Stimulated activated CD8-positive, alpha-beta memory T cell treated with anti-CD3 and anti-CD28 coated beads, Interleukin-15, amount 100 ng/mL, for 4 hours (primary cell): ENCODE measurements at places on chromosomes 4 and X.

- no peak for DNase-seq
Measured at GRCh38 chrX:115067812-115068211, 50.4 kb upstream of the IL13RA2 start.

GRCh38 chrX:64190136-64190740 lies 15.3 kb downstream of the AMER1 start:
- no peak for DNase-seq

DNA sequence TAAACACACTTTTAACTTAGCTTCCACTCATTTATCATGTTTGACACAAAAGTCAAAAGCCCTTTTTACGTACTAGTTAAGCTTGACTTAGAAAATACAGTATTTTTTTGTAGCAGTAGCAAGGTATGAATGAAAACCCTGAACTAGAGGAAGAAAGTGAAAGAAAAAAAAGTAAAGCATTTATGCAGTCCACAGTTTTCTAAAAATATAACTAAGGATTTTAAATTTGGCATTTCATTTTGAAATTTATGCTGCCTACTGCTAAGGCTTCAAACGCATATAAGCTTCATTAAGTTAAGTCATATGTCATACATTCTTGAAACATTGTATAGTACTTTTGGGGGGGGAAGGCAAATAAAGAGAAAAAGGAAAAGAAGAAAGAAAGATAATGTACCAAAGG lies 201.5 kb downstream of the PDGFC start:
- no peak for DNase-seq

GRCh38 chr4:106366026-106366425 lies 2.6 kb downstream of the GIMD1 start:
- no peak for DNase-seq

- DNase-seq: no peak
Measured at GRCh38 chr4:4423706-4424498, 37.0 kb downstream of the NSG1 start.

GRCh38 chrX:150044556-150044955 lies 106.3 kb upstream of the EOLA2 start:
- DNase-seq: no peak

DNA sequence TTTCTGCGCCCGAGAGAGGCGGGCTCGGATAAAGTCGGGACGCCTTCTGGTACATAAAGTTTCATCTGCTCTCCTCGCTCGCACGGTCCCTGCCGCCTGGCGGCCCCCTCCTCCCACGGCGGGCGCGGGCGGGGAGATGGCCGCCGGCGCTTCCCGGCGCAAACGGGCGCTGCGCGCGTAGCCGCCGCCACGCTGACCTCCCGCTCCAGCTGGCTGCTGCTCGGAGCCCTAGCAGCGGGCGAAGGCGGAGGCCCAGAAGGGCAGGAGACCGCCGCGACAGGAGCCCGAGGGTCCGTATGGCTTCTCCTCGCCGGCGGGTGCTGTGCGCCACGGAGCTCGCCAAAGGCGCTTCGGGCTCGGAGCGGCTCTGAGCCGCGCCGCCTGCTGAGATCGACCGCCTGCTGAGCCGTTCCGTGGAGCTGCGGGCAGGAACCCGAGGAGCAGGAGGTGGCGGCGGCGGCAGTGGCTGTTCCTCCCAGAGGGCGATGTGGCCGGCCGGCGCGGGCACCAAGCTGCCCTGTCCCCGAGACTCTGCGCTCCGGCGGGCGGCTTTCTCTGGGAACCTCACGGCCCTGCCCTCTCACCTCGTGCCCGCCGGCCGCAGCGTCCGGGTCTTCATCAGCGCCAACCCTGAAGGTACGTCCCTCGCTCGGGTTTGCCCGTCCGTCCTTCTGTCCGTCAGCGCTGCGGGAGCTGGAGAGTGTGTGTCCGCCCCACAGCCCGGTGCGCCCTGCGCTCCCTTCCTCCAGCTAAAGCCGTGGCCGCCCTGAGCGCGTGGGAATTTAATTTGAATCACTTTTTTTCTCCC lies at the start of gene NWD2:
Gene NWD2 (plus strand): TSS at position 161 of the 808 bp plus-strand sequence. CDS start 325 bp downstream, at position 486.
- no peak for DNase-seq

GRCh38 chr4:89616382-89616781 lies 220.6 kb downstream of the SNCA start:
- no peak for DNase-seq

DNA sequence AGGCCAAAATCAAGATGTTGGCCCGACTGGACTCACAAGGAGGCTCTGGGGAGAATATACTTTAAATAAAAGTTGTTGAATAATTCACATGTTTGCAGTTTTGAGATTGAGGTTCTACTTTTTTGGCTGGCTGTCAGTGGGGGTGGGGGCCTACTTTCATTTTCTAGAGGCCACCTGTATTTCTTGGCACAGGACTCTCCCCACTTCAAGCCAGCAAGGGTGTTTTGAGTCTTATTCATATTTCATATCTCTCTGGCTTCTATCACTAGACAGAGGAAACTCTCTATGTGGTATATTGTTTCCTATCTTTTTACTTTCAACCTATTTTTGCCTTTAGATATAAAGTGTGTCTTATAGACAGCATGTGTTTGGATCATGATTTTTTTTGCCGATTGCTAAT lies 266.4 kb downstream of the PRR32 start:
- DNase-seq: no peak

DNA sequence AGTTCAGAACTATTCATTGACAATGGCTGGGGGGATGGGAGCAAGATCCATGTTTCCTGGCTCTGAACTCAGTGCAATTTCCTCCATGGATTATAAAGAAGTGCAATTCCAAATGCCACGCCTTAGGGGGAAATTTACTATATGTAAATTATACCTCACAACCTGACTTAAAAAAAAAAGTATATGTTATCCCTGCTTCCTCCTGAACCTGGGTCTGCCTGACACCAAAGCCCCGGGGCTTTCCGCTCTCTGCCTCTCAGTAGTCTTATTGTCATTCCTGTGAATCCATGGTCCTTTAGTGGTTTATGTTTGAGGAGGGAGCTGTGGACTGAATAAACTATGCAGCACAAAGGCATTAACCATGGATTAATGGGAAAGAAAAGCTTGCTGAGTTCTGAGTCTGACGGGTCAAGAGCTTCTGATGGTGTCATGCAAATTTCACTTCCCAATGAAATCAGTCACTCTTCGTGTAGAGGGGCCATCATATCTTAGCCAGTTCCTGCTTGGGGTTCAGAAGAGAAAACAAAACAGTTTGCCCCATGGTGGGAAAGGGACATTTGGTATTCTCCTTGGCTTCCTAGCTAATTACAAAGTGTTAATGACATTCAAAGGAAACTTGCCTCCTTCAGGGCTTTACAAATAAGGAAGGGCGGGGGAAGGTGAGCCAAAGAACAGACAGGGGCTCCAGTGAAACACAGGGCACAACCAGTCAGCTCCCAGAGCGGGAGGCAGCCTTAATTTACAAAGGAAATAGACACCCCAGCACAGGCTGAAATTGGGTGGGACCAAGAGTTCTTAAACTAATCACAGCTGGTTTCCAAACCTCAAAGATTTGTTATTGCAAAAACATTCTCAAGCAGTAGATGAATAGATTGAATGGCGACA lies 14.3 kb downstream of the FAM9C start:
- DNase-seq: no peak

- no peak for DNase-seq
Measured at GRCh38 chr4:54097152-54097551, 2.8 kb upstream of the GSX2 start.

DNA sequence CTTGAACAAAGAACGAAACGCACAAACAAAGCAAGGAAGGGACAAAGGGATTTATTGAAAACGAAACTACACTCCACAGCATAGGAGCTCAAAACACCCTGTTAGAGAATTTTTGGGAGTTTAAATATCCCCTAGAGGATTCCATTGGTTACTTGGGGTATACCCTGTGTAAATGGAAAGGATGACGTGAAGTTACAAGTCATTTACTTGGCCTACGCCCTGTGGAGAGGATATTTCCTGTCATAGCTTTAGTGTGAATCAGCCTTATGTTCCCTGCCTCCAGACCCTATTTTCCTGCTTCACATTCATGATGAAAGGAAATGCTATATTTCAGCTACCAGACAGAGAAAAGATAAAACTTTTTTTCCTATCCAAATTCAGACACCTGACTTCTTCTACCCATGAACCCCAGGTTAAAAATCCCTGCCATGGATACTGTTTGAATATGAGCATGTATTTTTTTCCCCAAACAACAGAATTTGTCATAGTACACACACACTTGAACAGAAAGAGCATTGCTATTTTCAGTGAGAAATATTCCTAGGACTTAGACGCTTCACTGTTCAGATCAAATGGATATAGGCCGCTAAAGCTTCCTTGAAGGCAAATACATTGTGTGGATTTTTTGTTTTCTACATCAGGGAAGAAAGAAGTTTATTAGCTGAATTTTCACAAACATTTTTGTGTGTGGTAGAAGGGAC lies 20.4 kb downstream of the PIN4 start:
- no peak for DNase-seq

DNA sequence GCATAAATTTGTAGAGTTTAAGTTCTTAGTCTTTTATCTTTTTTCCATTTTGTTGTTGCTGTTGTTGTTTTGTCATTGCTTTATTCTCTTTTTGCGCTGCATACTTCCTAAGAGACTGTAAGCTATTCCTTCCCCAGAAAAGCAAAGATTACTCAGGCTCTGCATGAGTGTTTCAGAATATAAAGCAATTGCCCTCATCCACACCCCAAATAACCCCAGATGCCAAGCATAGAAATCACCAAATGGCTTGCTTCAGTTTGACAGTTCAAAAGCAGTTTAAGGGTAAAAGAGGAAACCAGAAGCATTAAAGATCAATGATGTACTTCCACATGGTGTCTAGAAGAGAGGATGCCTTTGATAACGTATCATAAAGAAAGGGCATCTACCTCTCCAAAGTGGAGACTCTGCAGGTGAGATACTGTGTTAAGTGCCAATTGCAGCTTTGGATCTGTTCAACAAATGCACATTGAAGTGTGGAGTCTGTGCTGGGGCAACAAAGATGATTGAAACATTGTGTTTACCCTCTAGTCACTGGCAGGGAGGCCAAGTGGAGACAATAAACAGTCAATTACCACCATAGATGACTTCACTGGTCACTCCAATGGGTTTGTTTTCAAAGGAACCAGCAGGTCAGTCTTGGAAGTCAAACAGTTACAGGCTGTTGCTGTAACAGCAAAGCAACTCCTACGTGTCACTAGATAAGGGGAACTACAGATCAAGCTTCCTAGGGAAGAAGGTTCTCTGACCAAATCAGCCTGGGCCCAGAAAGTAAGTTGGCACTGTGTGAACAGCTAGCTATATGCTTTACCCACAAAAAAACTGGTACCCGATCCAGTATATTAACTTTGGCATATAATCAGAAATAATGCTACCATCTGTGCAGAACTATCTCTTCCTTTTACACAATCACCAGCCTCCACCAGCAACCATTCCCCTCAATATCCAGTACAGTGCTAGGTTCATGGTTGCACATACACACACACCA lies 40.6 kb upstream of the IL21 start:
- DNase-seq: no peak

GRCh38 chrX:137742846-137743245 lies 176.9 kb downstream of the ZIC3 start:
- no peak for DNase-seq

GRCh38 chr4:139905489-139905888 lies 239.9 kb downstream of the MGST2 start:
- DNase-seq: no peak

GRCh38 chrX:108437349-108438109 lies 693 bp downstream of the COL4A6 start:
- no peak for DNase-seq

DNA sequence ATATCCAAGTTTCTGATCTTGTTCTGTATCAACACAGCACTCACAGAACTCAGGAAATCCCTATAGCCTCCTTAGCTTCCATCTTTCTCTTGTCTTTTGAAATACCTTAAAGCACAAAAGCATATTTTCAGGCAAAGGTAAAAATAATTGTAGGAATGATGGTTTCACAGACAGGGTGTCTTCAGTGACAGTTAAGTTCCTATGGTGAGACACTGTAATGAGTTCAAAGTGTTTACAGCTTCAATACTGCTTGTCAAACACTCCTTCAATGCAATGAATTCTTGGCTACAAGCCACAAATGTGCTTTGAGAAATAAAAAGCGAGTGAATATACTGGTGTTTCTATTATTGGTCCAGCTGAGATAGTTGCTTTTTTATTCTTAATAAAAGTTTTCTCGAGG lies 466.0 kb downstream of the DMD start:
- no peak for DNase-seq

GRCh38 chr4:147513952-147514351 lies 33.1 kb downstream of the EDNRA start:
- DNase-seq: no peak

DNA sequence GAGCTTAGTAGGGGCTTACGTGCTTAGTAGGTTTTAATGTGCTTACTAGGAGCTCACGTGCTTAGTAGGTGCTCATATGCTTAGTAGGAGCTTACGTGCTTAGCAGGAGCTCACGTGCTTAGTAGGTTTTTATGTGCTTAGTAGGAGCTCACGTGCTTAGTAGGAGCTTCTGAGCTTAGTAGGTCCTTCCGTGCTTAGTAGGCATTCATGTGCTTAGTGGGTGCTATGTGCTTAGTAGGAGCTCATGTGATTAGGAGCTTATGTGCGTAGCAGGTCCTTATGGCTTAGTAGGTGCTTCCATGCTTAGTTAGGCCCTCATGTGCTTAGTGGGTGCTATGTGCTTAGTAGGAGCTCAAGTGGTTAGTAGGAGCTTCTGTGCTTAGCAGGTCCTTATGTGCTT lies 59.4 kb downstream of the SHOX start:
- no peak for DNase-seq

- DNase-seq: no peak
Measured at GRCh38 chr4:174658246-174658645, 136.0 kb upstream of the HPGD start.

- DNase-seq: no peak
Measured at GRCh38 chrX:154026136-154027021, 6.7 kb upstream of the IRAK1 start.

DNA sequence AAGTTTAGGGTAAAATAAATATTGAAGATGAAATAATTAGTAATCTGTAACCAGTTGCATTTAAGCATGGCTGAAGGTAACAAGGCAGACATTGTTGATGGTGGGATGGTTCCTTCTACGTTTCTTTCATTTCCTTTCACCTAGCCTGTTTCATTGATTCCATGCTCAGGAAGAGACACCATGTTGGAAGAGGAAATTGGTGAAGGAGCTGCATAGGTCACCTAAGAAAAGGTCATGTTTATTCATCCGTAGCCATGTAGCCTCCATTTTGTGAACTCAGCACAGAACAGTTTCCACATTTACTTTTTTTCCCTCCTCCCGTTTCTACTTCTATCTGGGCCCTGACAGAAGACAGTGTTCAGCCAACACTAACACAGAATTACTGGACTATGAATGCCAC lies 3.8 kb downstream of the ADH1B start:
- DNase-seq: no peak

- no peak for DNase-seq
Measured at GRCh38 chr4:147975933-147976928, 244.3 kb downstream of the ARHGAP10 start.

- no peak for DNase-seq
Measured at GRCh38 chrX:98607739-98608138, 1724.0 kb downstream of the RPA4 start.

DNA sequence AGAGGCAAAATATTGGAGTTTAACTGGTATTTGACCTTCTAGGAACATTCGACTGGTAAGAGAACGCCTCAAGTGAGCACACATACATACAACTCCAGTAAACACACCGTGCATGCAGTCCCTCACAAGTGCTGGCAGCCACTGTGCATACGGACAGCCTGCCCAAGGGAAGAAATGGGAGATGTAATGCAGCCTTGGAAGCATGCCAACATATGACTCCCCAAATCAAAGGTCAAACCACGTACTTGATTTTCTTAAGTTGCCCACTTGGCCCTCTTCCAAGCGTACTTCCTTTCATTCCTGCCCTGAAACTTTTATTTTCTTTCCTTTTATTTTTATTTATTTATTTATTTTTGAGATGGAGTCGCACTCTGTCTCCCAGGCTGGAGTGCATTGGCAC lies 206.6 kb downstream of the SPRY1 start:
- no peak for DNase-seq

- no peak for DNase-seq
Measured at GRCh38 chr4:22597471-22597870, 81.6 kb upstream of the ADGRA3 start.
